ENCODE measurements at places on chromosomes 12 and 14.

DNA sequence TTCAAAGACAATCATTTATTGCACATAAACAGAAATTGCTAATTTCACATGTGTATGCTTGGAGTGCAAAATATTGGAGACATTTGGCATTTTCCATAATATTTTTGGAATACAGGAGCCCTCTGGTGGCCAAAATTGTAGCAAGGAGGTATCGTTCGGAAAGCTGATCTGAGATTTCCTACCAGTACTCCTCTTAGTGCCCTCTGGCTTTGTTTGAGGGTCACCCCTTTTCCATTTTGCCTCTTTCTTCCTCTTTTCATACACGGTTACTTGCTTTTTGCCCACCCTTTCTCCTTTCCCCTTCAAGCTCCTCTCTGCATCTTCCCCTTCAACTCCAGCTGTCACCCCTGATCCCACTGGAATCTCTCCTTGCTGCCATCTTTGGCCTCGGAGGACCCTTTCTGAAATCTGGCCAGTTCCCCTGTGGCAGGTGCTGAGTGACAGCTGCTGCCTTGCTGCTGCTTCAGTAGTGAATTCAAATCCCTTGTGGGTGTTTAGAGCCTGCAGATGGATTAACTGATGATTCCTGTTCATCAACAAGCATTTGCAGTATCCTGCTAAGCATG lies 164.6 kb upstream of the PARP11 start:
- DNase-seq: peak; percentile 61

DNA sequence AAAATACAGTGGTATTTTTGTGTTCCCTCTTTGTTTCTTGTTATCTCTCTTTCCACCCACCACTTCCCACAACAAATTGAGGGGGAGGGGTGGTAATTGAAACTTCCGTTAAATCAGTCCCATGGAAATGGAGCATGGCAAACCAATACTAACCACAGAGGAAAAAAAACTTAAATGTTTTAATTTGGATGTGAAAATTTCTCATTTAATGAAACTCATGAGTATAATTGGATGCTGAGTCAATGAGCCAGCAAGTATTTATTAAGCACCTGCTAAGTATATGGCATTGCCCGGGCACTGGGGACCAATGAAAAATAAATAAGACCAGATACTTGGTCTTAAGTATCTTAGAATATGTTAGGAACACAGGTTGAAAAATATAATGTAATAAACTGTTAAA lies 147.5 kb downstream of the KCNH5 start:
- DNase-seq: no peak

GRCh38 chr14:66746316-66747006 lies 238.5 kb downstream of the GPHN start:
- no peak for DNase-seq

DNA sequence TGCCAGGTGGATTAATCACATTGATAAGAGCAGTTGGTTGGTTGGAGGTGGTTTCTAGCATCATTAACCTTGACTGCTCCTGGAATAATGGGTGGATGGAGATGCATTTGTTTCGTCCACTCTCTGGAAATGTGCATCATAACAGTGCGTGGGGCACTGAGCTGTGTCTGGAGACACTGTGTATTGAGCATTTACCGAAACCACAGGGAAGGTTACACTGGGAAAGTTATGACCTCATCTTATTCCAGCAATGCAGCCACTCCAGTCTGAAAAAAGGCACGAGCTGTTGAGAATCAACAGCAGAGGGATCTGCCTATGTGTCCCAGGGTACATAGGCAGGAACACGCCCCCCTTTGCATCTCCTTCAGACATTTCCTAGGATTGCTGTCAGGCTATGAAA lies 27.2 kb downstream of the RNFT2 start:
- DNase-seq: no peak

- DNase-seq: no peak
Measured at GRCh38 chr12:10614056-10614370, 604 bp upstream of the MAGOHB start.

- no peak for DNase-seq
Measured at GRCh38 chr12:59077575-59078426, 157.5 kb upstream of the LRIG3 start.

DNA sequence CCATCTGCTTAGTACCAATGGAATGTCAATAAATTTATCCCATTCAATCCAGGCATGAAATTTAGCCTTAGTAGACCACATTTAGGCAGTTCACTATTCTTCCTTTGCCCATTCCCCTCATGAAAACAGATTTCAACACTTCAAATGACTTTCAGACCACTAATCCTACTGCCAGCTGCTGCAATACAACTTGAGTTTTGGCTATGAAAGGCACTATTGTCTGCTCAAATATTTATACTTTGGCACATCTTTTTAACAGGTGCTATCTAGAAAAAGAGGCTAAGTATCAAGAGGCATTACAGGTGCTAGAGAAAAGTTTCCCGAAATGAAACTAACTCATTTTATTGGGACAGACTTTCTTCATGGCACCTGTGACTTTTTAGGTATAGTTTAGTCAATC lies 499.8 kb downstream of the C12orf50 start:
- no peak for DNase-seq

- no peak for DNase-seq
Measured at GRCh38 chr12:26090836-26091510, 33.9 kb downstream of the BHLHE41 start.

DNA sequence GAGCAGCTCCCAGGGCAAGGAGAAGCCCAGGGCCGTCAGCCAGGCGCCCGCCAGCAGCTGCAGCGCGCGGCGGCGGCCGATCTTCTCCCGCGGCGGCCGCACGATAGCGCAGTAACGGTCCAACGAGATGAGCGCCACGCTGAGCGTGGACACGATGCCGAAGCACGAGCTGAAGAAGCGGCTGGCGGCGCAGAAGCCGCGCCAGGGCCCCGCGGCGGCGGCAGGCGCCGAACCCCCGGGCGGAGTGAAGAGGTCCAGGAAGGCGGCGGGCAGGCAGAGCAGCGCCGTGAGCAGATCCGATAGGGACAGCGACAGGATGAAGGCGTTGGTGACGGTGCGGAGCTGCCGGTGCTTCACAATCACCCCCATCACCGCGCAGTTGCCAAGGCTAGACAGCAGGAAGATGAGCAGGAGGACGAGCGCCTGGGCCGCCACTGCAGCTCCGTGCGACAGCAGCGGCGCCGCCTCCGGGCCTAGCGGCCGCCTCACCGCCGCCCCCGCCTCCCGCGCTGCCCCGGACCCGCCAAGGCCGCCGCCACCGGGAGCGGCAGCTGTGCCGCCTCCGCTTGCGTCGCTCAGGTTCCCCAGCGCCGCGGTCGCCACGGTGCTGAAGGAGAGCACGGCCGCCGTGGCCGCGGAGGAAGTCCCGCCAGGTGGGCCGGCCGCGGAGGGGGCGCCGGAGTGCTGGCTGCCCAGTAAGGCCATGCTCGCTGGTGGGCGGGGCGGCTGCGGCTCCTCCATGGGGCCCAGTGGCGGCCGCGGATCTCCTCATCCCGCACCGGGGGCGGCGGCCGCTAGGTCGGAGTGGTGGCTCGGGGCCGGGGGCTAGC lies 479 bp downstream of the GPR135 start:
- DNase-seq: peak; percentile 94

GRCh38 chr12:25876383-25877045 lies 82.0 kb upstream of the RASSF8 start:
- no peak for DNase-seq

- no peak for DNase-seq
Measured at GRCh38 chr12:95017482-95017881, 14.0 kb upstream of the NDUFA12 start.

DNA sequence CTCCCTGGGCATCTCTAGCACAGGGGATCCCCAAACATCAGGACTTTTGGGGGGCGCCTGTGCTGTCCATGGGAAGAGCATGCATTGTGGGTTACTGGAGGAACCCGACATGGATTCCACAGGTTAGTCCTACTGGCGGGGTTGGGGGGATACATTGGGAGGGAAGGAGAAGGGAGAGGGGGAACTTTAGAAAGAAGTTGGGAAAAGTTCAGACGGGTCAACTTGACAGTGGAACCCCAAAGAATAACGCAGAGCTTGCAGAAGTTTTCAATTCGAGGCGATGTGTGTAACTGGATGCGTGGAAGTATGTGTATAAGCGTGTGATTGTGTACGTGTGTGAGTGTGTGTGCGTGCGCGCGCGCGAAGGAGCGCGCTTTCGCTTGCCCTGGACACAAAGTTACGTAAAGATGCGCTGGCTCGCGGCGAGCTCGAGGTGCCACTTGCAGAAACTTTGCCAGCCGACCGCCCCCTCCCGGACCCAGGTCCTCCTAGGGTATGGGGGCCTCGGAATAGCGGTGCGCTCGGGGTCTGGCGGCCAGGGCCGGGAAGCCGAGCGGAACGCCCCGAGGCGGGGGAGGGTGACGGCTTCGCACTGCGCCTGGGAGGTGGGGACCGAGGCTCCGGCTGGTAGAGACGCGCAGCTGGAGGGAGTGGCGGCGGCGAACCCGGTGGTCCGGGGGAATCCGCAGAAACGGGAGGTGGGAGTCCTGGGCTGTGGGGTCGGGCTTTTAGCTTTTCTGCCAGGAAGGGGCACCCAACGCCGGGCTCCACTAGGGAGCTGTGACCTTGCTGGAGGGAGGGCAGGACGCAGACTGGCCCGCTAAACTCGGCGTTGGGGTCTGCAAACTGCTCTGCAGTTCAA lies 669 bp downstream of the RFX4 start:
- peak; percentile 78 for DNase-seq

GRCh38 chr12:32336261-32336660 lies 63.1 kb upstream of the FGD4 start:
- no peak for DNase-seq

GRCh38 chr12:13052421-13052820 lies 8.2 kb downstream of the FAM234B start:
- DNase-seq: no peak

- DNase-seq: no peak
Measured at GRCh38 chr14:24313913-24314312, 2.6 kb downstream of the LTB4R start.

GRCh38 chr14:43479596-43480195 lies 1027.4 kb downstream of the FSCB start:
- no peak for DNase-seq

- DNase-seq: no peak
Measured at GRCh38 chr14:33045760-33046159, 107.1 kb downstream of the NPAS3 start.

DNA sequence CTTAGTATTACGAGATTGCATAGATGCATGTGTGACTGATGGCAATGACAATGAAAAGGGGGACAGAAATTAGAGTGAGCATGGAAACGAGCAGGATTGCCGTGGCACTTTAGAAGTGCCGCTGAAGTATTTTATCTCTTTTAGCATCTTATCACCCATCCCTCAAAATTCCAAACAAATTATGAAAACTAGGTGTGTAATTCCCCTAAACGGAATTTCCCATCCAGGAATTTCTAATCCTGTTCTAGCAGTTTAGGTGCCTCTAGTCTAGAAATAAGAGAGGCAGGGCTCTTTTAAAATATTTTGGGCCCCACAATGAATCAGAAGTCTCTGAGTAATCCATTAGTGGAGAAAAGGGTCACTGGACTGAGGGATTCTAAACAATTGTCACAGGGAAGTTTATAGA lies 947 bp downstream of the TMEM52B start:
- DNase-seq: no peak

DNA sequence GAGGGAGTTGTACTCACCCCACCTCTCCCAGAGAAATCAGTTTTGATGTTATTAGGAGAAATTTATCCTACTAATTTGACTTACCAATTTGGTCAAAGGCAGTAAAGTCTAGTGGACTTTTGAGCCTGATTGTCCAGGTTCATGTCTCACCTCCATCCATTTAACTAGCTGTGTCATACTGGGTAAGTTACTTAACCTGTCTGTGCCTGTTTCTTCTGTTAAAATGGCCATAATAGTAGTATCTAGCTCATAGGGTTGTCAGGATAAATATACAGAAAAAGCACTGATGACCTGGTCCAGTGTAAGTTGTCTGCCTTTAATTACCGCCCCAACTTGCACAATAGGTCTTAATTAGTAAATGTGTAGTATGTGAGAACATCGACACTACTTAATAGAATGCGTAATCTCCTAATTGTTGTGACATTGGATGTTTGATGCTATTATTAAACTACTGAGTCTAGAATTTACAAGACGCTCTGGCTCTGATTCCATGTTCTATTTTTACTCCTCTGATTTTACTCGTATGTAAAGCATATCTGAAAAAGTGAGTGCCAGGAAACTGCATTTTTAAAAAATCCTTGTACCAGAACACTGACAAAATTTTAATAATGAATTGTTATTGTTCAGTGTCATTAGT lies 1.5 kb downstream of the RAB21 start:
- no peak for DNase-seq

- DNase-seq: no peak
Measured at GRCh38 chr12:64556231-64556630, 54.1 kb upstream of the RASSF3 start.

DNA sequence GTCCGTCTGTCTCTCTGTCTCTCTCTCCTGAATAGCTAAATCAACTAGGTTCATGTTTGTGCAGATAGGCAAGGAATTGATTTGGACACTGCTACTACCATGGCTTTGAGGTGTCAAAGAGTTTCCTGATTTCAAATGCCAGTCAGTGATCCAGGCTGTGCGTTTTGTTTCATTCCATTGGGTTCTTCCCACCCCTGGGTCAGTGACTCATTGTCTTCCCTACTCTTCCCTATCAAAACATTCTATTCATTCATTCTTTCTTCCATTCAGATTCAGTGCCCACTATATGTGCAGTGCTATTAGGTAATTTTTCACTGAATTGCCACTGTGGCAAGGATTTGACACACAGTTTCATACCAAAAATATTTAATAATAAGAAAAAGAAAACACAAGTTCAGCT lies 50.4 kb downstream of the RPH3A start:
- DNase-seq: no peak

DNA sequence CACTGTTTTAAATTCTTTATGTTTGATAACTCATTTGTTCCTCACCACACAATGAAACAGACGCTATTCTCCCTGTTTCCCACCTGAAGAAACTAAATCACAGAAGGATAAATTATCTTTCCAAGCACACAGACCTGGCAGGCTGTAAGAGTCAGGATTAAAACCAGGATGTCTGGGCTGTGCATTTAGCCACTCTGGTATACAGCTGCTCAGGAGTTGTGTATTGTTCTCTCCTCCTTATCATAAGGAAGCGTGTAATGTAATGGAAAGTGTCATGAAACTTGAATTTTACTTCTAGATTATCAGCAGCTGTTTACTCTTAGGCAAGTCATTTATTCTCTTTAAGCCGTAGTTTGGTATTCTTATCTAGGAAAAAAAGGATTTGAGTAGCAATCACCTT lies 154.8 kb upstream of the LRIG3 start:
- no peak for DNase-seq

- no peak for DNase-seq
Measured at GRCh38 chr14:95345032-95345431, 25.3 kb upstream of the CLMN start.

Measured in retina (tissue), 1 donor.